ENCODE measurements at places on chromosomes 2 and 18. TPM values are rescaled to one million over a fixed set of nuclear protein-coding genes. Genes with fewer than 3 reads are reported as not detected.

Gene FAM228A
- 1.1 TPM for total RNA-seq

Gene PLGLB1
- 8.4 TPM for total RNA-seq

- peaks cover 50% of the 10 kb centered on the region for H3K36me3 ChIP-seq
- no peak for DNase-seq
- no peak overlapping the region for H3K4me3 ChIP-seq
- H3K4me1 ChIP-seq, result no peaks in the 10 kb centered on the region
Observed at GRCh38 chr18:49447810-49448745, 12.4 kb downstream of the DYM start.

DNA sequence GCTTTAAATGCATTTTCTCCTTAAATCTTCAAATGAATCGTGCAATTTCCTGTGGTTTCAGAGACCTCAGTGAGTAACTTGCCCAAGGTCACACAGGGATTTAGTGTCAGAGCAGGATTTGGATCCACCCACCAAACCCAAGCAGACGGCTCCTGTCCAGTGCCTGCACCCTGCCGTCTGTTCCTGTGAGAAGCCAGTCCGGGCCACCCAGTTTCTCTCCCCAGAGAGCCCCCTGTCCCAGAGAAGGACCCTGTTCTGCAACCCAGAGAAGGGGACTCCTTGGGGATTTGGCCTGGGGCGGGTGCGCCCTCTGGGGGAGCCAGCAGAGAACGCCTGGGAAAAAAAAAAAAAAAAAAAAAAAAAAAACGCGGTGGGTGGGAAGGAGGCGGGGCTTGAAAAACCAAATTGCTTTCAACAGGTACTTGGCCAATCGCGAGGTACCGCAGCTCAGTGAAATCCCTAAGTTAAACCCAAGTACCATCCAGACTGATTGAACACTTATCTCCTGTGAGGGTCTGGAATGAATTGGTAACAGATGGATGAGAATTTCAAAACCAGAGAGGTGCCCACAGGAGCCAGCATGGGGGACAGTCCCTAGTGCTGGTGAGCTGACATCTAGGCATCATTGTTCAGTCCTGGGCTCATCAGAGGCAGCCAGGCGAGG lies 30.9 kb upstream of the REEP1 start:
- peaks cover 12% of the 10 kb centered on the region for H3K27me3 ChIP-seq
- peaks cover 5% of the 10 kb centered on the region for H3K4me1 ChIP-seq
- no peak overlapping the region for H3K4me3 ChIP-seq
- H3K36me3 ChIP-seq, result no peaks in the 10 kb centered on the region
- no peak overlapping the region for H3K27ac ChIP-seq

GRCh38 chr2:235105821-235106359 lies 154.1 kb downstream of the SH3BP4 start:
- no peak overlapping the region for H3K27ac ChIP-seq
- H3K4me1 ChIP-seq, result peaks cover 4% of the 10 kb centered on the region
- H3K27me3 ChIP-seq, result peaks cover 11% of the 10 kb centered on the region
- DNase-seq, result no peak

GRCh38 chr18:49524349-49524748 lies 37.3 kb upstream of the C18orf32 start:
- H3K36me3 ChIP-seq, result no peaks in the 10 kb centered on the region
- H3K4me1 ChIP-seq, result peaks cover 9% of the 10 kb centered on the region
- no peak overlapping the region for H3K27ac ChIP-seq
- no peaks in the 10 kb centered on the region for H3K27me3 ChIP-seq
- DNase-seq, result no peak

- no peaks in the 10 kb centered on the region for H3K27me3 ChIP-seq
- H3K27ac ChIP-seq, result no peak overlapping the region
- peaks cover 17% of the 10 kb centered on the region for H3K4me1 ChIP-seq
- DNase-seq, result no peak
- no peak overlapping the region for H3K4me3 ChIP-seq
Observed at GRCh38 chr2:28439763-28440162, 47.1 kb downstream of the FOSL2 start.

GRCh38 chr2:23695890-23696751 lies 230.8 kb downstream of the ATAD2B start:
- H3K4me1 ChIP-seq, result peaks cover 6% of the 10 kb centered on the region
- no peaks in the 10 kb centered on the region for H3K27me3 ChIP-seq
- peaks cover 48% of the 10 kb centered on the region for H3K36me3 ChIP-seq
- H3K27ac ChIP-seq, result no peak overlapping the region
- no peak for DNase-seq
